ENCODE measurements at places on chromosomes 4 and X.

GRCh38 chrX:19721726-19722370 is 165.6 kb downstream of the SH3KBP1 start:
- DNase-seq = no peak

DNA sequence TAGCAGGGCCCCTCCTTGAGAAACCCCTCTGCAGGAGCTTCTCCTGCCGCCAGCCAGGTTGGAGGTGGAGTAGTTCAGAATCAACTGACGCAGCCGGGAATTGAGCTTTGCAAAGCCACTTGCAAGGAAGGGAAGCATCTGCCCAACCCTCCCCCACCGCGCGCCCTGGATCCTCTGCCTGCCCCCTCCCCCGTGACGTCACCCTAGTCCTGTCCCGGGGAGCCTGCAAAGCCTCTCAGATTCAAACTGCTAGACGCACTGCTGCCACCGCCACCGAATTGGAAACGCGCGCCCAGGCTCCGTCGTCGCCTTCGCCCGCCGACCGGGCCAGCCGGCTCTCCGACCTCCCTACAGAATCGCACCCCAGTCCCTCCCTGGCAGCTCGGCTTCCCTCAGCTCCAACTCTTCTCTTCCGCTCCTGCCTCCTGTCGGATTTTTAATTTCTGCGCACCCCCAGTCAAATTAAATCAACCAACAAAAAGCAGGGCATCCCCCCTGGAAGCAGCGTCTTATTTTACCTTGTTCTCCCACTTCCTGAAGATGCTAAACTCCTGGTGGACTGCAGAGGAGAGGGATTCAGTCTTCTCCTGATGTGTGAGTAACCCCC is 3.8 kb downstream of the SLITRK2 start:
- DNase-seq = no peak

GRCh38 chr4:40688446-40689095 is 58.9 kb upstream of the RBM47 start:
- DNase-seq = no peak

DNA sequence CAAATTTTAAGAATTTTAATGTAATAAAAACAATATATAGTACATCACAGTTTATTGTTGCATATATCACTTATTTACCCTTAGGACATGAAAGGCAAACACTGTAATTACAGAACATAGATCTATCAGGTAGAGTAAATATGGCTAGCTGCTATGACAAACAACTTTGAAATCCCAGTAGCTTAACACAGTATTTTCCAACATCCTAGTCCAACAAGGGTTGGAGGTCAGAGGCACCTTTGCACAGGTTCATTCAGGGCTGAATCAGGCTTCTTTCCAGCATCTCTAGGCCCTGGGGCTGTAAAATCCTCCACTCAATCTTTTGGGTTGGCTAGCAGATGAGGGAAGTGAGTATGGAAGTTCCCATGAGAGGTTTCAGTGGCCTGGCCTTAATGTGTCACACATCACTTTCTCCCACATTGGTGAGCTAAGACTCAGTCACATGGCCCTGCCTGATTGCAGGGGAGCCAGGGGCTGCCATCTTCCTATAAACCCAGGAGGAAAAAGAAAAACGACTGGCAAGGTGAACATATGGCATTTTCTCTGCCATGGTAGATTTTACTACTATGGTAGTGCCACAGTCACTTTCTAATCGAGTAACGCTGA is 32.9 kb downstream of the HERC6 start:
- no peak for DNase-seq

DNA sequence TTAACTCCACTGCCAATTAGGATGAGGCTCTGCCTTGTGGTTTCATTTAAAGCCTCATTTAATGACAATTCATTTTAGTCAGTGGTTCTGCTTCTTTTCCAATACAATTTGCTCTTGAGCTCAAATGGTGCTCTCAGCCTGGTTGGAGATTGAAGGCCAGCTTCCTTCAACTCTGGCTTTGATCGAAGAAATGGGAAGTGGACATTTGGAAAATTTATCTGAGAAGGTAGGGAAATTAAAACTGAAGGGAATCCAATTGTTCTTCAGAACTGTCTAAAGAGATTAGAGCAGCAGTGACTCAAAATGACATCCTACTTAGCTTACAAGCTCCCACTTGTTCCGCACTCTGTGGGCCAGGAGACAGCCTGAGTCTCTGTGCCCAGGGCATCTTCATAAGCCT is 206.8 kb downstream of the SMARCA1 start:
- no peak for DNase-seq
